ENCODE measurements at places on chromosomes 1 and 21.

DNA sequence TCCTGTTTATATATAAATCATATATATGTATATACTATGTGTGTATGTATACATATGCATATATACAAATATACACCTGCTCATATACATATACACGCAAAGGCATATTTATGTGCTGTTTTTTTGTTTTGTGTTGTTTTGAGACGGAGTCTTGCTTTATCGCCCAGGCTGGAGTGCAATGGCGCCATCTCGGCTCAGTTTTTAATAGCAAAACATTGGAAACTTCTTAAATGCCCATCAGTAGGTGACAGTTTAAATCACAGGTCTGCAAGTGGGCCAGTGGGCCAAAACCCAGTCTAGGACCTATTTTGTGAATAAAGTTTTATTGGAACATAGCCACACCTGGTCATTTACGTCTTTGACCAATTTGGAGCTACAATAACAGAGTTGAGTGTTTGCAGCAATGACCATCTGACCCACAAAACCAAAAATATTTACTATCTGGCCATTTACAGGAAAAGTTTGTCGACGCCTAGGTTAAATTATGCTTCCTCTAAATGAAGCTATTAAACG is 132.3 kb downstream of the TOMM20 start:
- DNase-seq, result no peak

GRCh38 chr1:10484521-10484920 is 9.8 kb downstream of the PEX14 start:
- no peak for DNase-seq

DNA sequence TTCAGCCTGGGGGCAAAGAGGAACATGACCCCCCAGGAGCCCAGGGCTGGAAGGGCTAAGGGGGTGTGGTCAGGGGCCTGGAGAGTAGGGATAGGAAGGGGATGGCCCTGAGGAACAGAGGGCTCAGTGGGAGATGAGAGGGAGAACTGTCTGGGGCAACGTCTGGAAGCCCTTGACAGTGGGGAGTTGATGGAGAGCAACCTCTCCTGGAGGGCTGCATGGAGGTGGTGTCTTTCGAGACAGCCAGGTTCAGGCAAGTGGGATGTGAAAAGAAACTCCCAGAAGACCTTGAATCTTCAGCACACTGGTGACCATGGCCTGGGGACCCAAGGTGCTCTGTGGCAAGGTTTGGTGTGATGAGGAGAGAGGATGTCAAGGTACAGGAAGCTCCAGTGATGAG is 54.2 kb upstream of the RUNX3 start:
- no peak for DNase-seq

DNA sequence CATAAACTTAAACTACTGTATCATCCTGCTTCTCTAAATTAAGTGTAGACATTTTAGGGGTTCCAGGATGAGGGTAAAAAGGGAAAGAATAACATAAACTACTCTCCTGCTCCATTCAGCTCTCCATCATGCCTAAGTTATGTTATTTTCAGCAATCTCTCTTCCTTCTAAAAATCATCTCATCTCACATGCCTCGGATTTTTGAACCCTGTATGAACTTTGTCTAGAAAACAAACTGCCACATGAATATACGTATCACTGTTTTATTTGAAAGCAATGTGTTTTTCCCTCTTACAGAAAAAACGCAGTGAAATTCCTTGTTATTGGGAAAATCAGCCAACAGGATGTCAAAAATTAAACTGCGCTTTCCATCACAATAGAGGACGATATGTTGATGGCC is 32.6 kb downstream of the ZBED6 start:
- DNase-seq, result no peak

DNA sequence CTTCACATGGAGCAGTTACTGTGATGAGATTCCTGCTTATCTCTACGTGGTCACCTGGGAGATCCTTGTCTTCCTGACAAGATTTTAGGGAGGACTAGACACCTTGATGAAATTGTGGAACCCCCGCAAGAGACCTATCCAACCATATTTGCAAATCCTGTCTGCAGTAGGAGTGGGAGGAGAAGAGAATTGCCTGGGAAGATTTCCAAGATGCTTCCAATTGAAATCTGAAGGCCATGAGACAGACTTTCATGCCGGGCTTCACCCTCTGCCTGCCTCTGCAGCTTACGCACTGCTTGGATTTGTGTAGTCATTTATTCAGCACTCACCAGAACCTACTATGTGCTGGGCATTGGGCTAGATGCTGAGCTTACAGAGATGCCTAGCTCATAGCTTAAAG is 106.6 kb downstream of the OMA1 start:
- no peak for DNase-seq

DNA sequence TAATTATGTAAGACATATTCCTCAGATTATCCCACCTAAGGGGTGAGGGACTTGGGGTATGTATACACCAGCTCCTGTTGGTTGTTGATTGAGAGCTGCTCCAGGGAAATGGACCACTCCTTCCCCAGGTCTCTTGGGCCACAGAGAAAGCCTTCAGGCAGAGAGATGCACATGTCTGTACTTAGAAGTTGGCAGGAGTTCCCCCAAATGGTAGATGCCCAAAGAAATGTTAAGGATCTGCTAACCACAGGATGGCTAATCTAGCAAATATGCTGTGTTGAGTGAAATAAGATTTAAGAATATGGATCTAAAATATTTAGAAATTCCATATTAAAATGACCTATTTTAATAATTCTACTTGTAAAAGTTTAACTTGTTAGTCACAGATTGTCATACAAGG is 100.8 kb upstream of the DNAH14 start:
- no peak for DNase-seq

- DNase-seq, result no peak
Measured at GRCh38 chr1:154611150-154611862, 3.3 kb upstream of the ADAR start.

GRCh38 chr1:169514566-169515270 is 29.0 kb upstream of the SLC19A2 start:
- DNase-seq, result no peak

DNA sequence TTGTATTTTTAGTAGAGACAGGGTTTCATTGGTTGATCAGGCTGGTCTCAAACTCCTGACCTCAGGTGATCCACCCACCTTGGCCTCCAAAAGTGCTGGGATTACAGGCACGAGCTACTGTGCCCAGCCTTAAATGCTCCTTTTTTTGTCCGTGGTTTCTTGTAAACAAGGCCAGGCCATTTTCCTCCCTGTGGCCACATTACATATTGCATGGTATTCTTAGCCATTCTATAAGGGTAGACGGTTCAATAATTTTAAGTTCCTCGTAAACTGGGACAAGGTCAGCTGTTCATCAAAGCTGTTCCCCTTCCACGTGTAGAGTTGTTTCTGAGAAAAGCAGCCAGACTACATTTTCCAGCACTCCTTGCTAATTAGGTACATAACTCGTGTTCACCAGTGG is 10.3 kb upstream of the LUZP1 start:
- DNase-seq, result no peak

GRCh38 chr21:14972678-14973077 is 92.1 kb downstream of the NRIP1 start:
- no peak for DNase-seq

- DNase-seq, result no peak
Measured at GRCh38 chr1:110049801-110050601, 15.6 kb downstream of the STRIP1 start.

GRCh38 chr1:86618358-86618757 is 71.5 kb downstream of the CLCA4 start:
- DNase-seq, result no peak

DNA sequence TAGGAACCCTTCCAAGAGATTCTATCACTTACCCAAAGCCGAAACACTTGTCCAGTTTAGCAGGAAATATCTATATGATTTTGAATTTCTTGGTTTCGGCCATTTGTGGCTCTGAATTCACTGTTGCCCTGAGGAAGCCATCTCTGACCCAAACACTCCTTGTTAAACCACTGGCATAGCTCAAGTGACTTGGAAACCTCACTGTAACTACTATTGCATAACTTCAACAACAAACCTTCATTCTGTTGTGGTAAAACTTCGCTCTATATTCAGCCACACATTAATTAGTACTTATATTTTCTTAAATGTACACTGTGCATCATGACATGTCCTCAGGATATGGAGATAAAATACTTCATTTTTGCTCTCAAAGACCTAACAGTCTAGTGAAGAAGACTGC is 63.2 kb downstream of the ST6GALNAC3 start:
- no peak for DNase-seq

DNA sequence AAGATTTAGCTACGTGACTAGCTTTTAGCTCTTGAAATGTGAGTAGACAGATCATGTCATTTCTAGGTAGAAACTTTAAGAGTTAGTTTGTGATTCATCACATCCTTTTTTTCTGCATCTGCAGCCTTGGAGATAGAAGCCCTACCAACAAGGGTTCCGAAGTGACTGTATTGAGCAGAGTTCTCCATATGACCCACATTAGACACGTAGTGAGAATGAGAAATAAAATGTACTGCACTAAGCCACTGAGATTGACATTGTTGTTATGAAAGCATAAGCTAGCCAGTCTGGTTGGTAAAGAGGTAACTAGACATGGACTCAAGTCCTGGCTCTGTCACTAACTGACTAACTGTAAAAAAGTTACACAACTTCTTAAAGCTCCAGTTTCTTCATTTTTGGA is 296.1 kb downstream of the PDE4B start:
- no peak for DNase-seq

- no peak for DNase-seq
Measured at GRCh38 chr1:97608272-97608671, 312.6 kb downstream of the DPYD start.

GRCh38 chr1:207414606-207415108 is 39.5 kb upstream of the CR2 start:
- DNase-seq, result no peak

GRCh38 chr1:33738976-33739375 is 124.9 kb upstream of the HMGB4 start:
- DNase-seq, result no peak

- no peak for DNase-seq
Measured at GRCh38 chr1:55474168-55474786, 259.1 kb upstream of the USP24 start.

DNA sequence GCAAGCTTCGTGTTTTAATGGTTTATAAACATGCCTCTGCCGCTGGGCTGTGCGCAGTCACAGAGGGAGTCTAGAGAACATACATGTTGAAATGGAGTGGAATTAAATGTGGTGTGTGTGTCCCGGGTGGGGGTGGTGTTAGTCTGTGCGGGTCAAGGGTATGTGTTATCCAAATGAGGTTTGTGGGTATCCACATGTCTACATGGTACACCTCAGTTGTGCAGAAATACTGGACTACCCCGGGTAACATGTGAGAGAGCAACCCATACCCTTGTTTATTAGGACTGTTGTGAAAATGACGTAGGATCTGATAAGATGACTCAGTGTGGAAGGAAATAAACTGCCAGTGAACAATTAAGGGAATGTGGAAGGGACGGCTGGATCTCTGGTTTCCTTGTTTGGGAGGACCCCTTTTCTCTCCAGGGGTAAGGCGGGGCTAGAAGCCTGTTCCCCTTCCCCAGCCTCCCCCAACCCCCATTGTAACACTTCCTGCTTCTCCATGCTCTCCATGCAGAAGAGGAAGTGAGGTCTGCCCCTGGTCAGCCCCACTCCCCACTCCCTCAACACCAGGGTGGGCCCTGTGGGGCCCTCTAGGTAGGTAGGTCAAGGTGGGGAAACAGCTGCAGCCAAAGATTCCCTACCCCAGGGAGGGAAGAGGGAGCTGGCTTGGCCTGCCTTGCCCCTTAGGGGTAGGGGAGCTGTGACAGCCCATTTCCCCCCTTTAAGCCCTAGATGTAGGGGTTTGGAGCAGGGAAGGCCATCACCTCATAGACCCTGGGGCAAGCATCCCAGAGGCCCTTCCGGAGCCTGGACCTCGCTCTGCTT is 690 bp downstream of the EPS8L3 start:
- no peak for DNase-seq

DNA sequence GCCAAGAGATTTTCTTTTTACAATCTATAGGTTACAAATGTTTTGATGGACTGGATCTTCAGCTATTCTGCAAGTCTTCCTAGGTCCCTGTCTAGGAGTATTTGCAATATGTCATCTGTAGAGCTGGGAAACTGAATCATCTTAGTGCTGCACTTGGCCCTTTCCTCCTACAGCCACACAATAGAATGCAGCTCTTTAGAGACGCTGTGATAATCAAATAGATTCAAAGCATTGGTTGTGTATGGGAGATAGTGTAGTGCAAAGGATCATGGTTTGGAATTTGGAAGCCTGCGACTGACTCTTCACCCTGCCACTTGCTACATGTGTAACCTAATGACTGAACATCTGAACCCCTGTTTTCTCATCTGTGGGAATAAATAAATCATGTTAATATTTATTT is 93.7 kb downstream of the AK5 start:
- no peak for DNase-seq

DNA sequence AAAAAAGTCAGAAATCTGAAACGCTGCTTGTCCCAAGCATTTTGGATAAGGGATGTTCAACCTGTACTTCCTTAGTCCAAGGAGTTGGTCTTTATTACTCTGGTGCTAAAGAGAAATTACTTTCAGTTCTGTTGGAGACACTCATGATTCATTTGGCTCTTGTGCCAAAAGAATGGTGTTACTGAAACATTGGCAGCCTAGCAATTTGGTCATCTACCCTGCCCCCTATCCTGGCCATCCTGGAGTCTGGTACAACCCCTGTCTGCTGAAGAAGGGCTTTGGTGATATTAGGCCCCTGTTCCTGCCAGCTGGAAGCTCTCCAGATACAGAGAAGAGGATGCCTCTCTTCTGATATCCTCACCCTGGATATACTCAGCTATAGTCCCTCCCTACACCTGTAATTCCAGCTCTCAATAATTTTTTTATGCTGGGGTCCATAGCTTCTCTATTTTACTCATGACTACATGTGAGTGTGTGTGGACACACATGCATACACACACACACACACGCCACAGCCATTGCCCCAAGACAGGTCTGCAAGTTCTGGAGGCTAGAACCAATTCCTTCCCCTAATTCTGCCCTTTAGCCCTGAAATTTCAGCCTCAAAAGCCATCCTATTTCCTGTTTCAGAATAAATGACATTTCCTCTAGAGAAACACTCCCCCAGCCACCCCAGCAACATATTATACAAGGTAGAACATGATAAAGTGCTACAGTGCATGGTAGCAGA is 40.0 kb downstream of the LHX8 start:
- no peak for DNase-seq

GRCh38 chr1:230277201-230278025 is 148.7 kb downstream of the PGBD5 start:
- DNase-seq, result no peak

DNA sequence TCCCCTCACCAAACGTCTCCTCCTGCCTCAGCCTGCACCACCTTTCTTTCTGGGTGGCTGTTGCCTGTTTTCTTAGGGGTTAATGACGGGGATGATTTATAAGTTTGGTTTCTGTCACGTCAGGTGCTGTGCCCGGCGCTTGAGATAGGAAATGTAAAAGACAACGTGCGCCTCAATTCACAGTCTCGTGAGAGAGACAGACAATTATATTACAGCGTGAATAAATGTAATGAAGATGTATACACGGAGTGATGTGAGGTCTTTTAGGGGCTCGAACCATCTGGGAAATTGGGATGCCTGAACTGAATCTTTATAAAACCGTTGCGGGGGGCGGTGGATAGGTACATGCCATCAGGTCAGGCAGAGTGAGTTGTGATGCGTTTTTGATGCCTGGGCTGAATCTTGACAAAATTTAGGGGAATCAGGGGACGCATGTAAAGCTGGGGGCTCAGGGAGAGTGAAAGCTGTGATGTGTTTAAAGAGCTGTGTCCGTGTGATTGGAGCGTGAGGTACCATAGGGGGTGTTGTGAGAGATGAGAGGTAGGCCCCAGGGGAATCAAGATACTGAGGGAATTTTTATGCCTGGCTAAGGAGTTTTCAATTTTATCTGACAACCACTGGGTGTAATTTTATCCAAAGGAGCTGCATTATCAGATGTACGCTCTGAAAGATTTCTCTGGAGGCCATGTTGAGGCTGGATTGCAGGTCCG is 831 bp downstream of the TIPRL start:
- no peak for DNase-seq
